ENCODE measurements at places on chromosomes 7 and 10. TPM values are rescaled to one million over a fixed set of nuclear protein-coding genes. Genes with fewer than 3 reads are reported as not detected.

NMT2 gene
- 16.6 TPM for total RNA-seq

ATOH7 gene
- 0.39 TPM for total RNA-seq

TUBAL3 gene
- not detected for total RNA-seq

DOCK1 gene
- 53.0 TPM for total RNA-seq

SLF2 gene
- 20.9 TPM for total RNA-seq

CUZD1 gene
- total RNA-seq: 13.0 TPM

TACR2 gene
- not detected for total RNA-seq

TMEM26 gene
- total RNA-seq: 1.9 TPM

CARD11 gene
- 29.8 TPM for total RNA-seq

DNA sequence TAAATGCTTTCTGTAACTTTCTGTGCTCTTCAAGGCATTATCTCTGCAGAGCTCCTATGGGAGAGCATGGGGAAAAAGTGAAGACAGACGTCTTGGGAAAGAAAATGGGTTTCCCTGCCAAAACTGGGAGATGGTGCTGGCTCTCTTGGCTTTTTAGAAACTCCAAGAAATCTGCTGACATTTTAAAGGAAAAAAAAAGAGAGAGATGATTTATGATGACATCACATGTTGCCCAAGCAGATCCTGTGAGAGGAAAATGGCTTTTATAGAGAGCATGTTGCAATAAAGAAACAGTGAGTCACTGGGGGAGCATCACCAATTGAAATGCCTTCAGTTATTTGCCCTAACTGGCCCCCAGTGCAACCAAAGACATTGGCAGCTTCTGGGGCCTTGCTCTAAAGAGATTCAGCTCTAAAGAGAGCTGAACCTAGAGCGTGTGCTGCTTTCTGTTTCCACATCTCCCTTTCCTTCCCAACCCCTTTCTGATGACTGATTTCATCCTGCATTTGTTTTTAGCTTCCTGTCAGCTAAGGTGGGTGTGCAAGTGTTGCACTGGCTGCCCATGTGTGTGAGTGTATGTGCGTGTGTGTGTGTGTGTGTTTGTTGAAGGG is 37.7 kb downstream of the LRMDA start:
- DNase-seq: no peak

DNA sequence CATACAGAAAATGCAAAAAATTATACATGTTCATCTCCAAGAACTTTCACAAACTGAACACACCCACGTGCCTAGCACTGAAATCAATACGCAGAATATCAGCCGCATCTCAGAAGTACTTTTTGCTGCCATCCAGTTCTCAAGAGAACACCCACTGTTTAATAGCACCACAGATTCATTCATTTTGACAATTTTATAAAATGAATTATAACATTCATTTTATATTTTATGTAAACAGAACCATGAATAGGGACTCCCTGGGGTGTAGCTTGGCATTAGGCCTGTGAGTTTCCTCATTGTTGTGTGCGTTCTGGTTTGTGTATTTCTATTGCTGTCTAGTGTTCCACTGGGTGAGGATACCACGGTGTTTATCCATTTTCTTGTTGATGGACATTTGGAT is 77.3 kb upstream of the PIP4K2A start:
- DNase-seq: no peak

- no peak for DNase-seq
Measured at GRCh38 chr7:150740053-150740452, 2.8 kb downstream of the GIMAP5 start.

GRCh38 chr7:609365-609764 is 89.7 kb upstream of the PDGFA start:
- no peak for DNase-seq

- DNase-seq: no peak
Measured at GRCh38 chr10:32036922-32037321, 19.3 kb downstream of the KIF5B start.

DNA sequence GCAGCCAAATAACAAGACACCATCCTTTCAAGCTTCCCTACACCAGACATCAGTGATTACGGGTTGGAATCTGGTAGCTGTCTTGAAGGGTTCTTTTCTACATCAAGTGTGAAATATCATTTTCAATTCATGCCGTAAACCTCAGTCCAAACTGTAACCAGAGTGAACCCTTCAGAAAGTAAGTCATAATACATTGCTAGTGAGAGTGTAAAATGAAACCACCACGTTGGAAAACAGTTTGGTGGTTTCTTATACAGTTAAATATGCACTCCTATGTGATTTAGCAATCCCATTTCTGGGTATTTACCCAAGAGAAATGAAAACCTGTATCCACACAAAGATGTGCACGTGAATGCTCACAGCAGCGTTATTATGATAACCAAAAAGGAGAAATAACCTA is 25.6 kb upstream of the ZC3HAV1L start:
- no peak for DNase-seq

GRCh38 chr10:33661580-33662336 is 327.3 kb upstream of the NRP1 start:
- no peak for DNase-seq

GRCh38 chr7:45595809-45596664 is 21.9 kb downstream of the ADCY1 start:
- peak; percentile 37 for DNase-seq

DNA sequence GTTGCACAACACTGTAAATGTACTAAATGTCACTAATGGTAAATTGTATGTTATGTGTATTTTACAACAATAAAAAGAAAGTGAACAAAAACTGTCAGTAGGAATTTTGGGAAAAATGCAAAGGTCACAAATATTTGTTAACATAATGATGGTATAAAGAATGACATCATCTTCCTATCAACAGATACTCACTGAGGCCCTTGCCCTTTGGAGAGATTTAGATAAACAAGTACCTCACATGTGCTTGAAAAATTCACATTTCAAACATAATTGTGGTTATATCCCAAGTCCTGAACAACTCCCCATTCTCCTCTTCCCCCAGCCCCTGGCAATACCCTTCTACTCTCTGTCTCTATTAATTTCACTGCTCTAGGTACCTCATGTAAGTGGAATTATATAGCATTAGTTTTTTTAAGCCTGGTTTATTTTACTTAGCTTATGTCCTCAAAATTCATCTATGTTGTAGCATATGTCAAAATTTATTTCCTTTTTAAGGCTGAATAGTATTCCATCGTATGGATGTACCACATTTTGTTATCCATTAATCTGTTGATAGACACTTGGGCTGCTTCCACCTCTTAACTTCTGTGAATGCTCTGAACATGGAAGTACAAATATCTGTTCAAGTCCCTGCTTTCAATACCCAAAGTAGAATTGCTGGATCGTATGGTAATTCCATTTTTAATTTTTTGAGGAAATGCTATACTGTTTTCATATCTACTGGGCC is 90.5 kb downstream of the WIPF3 start:
- DNase-seq: no peak

DNA sequence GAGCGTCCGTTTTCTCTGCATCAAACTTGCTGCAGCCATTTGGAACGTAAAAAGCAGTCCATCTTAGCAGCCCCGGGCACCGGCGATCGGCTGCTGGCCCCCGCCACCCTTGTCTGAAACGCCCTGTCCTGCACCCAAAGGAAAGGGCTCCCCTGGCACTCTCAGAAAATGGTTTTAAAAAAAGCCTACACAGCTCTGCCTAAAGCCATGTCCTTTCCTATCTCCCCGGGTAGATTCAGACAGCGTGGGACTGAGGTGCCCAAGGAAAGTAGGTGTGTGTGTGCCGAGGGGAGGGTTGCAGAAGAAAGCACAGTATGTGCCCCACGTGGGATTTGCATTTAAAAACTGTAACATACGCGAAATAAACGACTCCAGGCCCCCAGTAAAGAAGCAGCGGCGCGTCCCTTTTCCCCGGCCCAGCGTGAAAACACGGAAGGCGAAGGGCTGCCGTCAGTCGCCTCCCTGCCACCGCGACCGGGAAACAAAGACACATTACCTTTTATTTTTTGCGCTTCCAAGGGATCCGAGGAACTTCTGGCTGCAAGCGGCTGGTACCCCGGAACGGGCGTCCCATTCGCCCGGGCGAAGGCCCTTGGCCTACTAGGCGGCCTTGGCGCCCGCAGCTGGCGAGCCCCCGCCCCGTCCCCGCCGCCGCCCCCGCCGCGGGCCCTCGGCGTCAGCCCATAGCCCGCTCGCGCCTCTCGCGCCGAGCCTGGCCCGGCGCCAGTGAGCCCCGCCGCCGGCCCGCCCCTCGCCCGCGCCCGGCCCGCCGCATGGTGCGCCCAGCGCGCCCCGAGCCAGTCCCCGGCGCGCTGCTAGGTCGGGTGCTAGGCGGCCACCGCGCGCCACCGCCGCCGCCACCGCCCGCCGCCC is 304.6 kb downstream of the PRPF18 start:
- peak; percentile 67 for DNase-seq

DNA sequence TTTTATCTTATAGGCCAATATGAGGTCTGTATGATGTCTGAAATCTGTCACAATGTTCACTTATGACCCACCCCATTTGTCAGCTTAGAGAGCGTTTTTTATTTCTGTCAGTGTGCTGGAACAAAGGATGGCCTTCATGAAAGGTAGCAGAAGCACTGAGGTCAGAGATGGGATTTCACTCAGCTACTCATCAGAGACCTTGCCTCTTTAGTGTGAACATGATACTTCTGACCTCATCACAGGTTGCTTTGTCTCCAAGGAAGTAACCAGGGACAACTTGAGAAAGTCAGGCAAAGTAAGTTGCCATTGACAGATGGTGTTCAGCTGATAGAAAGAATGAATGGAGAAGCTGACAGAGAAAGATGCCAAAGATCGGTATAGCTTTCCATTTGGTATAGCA is 16.3 kb downstream of the YAE1 start:
- no peak for DNase-seq

DNA sequence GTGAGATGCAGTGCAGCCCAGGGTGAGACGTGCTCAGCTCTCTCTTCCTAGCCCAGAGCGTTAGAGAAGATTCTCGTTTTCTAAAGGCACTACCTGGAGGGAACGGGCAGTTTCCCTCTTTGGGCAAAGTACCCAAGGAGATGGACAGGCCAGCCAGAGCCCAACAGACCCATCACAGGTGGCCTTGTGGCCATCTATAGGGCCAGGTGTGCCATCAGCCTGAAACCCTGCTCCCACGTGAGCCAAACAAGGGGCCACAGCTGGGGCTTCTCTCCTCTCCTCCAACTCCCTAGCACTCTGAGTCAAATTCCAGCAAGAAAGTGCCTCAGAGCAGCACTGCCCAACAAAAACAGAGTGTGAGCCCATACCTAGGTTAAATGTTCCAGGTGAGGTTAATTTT is 22.3 kb downstream of the CHST15 start:
- DNase-seq: no peak

- no peak for DNase-seq
Measured at GRCh38 chr7:134371536-134371935, 54.8 kb upstream of the SLC35B4 start.

DNA sequence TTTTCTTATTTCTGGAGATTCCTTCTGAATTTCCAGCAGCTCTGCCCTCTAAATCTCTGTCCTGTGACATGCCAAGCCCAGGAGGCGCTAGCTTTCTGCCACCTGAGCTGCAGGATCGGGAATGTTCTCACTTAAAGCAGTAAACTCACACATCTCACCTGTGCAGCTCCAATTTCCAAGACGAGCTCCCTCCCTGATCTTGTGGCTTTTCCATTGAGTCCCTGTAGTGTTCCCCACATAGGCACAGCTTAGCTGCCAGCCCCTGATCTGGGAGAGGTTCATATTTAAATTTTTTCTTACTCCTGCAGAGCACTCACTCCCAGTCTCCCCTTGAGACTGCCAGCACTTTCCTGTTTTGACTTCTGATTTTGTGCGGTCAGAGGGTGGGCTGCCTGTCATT is 479.3 kb downstream of the GLRX3 start:
- DNase-seq: no peak

DNA sequence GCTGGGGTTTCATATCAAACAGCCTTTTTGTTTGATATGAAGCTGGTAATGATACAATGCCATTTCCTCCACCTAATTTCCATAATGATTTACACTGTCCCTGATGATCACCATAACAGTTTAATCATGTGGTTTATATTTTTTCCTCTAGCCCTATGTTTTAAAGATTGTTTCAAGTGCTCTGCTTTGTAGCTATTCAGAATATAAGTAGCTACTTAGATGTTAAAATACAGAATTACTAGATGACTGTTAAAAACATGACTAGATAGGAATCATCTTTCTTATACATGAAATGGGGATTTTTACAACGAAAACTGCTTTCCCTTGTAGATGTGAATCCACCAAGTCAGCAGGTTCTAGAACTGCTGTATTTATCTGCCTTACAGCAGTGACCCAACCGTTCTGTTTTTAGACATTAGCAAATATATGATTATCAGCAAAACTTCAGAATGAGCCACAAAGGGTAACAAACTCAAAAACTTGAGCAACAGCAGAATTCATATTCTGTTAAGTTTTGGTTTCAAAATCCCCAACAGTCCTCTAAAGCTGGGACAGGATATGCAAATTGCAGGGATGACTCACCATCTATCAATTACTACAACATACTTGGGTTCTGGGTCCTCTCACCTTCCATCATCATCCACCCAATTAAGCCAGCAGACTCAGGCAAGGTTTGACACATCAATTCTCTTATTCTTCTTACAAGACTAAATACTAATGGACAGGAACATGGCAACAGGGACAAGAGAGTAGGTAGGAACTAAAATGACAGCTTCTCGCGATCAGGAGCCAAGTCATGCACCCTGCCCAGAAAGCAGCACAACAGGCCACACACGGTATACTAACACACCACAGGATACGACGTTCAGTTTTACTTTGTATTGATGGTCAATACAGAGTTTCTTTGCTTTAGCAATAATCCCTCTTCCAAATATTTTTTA is 83.9 kb downstream of the PIP4K2A start:
- DNase-seq: no peak

GRCh38 chr7:18386607-18387006 is 108.9 kb upstream of the HDAC9 start:
- no peak for DNase-seq

GRCh38 chr10:98254234-98254974 is 13.6 kb downstream of the LOXL4 start:
- no peak for DNase-seq

DNA sequence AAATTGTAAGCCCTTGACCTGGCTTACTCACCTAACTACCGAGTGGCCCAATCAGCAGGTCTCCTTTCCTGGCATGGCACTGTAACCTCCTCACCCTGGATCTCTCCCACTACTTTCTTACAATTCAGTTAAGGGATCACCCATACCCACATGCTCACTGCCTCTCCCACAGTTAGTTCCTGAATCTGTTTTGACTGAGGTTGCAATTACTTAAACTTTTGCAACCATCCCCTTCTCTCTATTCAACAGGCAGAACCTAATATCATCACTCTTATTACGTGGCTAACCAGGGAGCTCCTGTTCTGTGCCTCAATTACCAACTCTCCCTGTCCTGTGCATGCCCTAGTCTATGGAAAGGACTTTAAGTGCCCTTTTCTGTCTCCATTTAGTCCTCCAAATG is 84.2 kb upstream of the IKZF1 start:
- no peak for DNase-seq

DNA sequence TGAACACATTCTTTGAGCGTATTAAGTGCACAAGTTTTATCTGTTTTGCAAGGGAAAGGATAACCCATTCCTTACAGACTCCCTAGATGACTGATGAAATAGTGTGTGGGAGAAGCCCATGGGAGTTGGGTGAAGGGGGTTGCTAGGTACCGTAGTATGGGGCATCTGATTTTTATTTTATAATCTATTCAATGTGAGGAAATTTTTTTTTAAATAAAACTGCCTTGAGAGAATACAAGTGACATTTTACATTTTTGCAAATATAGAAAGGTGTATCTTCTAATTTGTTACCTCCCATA is 1.4 kb downstream of the BTAF1 start:
- no peak for DNase-seq
